T1000 (cell line): ENCODE measurements at places on chromosomes 7 and 10.

- DNase-seq = no peak
These were observed 86.1 kb downstream of the EGFR start for GRCh38 chr7:55104712-55105433.

- DNase-seq = peak; percentile 56
These were observed 107.2 kb upstream of the PPIF start for GRCh38 chr10:79239924-79240581.

DNA sequence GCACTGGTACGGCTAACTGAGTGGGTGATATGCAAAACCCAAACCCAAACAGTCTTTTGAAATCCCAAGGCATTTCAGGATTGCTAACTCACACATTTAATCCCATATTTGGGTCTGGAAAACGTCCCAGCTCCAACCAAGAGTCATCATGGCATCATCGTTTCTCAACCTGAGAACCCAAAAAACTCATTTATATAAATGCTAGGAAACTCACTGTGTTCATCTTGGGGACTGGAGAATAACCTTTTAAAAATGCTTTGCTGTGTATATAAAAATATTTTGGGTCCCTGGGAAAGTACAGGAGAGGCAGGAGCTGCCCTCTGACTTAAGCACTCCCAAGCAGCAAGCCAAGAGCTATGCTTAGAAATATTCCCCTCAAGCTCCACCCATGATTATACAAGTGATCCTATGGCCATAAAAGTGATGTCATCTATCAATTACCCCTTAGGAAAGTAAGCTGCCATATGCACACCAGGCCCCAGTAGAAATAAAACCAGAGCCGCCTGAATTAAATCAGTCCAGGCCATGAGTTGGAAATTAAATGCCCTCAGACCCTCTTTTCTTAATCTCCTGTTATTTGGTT, 352.1 kb downstream of the FRMD4A start:
- DNase-seq = peak; percentile 79

DNA sequence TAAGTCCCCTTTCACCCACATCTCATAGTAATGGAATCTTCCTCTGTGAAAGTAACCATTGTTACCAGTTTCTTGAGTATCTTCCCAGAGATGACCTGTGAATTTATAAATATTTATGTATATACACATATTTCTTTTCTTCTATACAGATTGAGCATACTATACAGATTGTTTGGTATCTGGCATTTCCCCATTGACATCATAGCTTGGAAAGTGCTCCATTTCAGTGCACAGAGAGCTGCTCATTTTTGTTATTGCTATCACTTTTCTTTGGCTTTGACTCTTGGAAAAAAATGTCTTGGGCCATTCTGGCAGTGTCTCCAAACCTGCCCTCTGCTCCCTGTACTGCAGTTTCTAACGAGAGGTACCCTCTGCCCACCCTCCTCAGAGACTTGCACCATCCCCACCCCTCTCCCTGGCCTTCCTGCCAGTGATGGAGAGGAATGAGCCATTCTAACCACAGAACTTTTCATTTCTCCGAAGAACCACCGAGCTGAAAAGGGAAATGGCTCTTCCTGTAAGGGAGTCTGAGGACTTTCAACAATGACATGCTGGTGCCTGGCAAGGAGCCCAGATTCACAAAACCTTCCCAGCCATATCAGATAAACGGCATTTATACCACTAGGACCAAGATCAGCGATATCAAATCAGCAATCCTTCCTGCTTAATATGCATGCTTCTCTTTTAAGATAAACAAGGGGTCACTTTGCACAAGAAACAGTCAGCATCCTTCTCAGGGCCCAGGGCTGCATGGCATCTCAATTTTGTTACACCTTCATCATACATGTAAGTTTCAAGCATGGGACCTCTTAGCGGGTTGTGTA, 19.7 kb upstream of the CCSER2 start:
- DNase-seq = peak; percentile 35

GRCh38 chr10:60845038-60845437, 66.8 kb downstream of the CDK1 start:
- DNase-seq = no peak

- no peak for DNase-seq
These were observed 5.3 kb downstream of the PITX3 start for GRCh38 chr10:102236006-102236405.

DNA sequence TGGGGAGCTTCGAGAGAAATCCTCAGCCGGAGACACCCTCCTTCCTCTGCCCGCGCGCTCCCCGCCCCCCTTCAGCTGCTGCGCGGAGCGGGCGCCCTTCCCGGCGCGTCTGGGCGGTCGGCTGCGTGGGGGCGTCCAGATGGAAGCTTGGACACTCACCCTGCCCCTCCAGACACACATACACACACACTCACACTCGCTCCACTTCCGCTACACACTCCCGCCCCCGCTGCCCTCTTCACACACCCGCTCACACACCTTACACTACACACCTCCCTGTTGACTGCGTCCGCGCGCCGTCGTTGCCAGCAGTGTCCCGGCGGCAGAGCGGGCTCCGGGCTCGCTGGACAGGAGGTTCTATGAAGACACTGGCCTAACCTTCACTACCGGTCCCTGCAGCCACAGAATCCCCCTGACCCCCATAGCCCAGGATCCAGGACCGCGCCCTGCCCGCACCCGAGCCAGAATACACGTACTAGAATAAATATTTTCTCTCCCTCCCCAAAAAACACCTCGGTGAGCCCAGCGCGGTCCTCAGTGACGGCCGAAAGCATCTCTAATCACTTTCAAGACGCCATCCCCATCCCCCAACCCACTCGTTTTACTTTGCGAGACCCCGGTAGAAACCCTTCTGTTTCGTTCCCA, 1.1 kb upstream of the EGR2 start:
- DNase-seq = no peak

DNA sequence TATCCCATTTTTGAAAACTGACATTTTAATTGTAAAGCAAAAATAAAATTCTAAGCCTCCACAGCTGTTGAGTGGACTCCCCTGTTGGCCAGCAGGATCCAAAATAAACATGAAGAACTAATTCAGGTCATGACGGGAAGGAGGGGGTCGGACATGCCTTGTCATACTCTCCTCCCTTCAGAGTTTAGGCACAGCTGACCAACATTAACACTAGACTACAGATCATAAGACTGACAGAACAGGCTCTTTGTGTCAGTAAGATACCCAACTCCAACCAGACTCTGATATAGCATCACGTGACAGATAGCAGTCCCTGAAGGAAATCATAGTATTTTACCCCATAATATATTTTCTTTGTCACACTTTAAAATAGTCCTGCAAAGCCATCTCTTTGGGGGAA, 20.9 kb upstream of the ZNF12 start:
- DNase-seq = no peak

DNA sequence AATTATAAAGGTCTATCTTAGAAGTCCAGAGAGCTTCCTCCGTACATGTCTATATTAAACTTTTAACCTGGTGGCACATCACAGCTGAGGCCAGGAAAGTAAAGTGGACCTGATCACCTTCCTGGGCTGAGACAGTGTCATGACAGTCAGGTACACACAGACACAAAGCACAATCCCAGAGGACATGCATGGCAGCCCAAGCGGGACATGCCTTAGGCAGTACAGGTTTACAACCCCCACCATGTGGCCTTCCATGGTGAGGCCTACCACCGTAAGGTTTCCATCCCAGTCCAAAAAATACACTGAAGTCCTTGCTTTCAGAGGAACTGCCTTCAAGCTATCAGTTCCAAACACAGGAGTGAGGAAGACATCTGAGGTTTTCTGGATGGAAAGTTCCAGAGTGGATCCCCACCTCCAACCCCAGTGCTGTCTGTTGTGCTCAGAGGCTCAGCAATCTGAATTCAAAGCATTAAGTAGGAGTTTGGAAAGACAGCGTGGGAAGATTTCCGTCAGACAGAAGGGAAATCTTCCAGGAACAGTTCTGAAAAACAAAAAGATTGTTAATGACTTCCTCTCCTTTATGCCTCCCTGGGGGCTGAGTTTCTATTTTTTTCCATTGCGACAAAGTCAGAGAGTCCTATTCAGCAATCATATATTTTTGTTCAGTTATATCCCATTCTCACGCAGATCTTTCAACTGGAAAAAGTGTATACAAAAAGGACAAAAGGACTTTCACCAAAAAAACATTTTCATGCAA, 20.1 kb downstream of the IFIT3 start:
- DNase-seq = no peak

DNA sequence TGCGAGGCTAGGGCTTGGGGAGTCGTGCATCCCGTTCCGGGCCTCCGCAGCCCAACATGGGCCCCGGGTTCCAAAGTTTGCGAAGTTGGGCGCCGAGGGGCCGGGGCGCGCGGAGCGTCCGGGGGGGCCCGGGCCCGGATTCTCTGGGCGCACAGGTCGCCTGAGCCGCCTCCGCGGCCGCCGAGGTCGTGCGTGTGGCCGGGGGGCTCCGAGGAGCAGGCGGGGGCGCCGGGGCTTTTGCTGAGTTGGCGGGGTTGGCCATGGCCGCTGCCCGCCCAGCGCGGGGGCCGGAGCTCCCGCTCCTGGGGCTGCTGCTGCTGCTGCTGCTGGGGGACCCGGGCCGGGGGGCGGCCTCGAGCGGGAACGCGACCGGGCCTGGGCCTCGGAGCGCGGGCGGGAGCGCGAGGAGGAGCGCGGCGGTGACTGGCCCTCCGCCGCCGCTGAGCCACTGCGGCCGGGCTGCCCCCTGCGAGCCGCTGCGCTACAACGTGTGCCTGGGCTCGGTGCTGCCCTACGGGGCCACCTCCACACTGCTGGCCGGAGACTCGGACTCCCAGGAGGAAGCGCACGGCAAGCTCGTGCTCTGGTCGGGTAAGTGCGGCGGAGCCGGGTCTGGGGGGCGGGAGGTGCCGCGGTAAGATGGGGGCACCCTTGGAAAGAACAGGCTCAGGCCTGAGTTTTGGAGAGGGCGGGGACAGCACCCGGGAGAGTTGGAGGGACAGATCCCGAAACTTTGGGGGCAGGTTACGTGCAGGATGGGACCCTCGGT, 643 bp downstream of the SMO start:
- no peak for DNase-seq

- no peak for DNase-seq
These were observed 84.8 kb downstream of the ETV1 start for GRCh38 chr7:13904689-13905088.

DNA sequence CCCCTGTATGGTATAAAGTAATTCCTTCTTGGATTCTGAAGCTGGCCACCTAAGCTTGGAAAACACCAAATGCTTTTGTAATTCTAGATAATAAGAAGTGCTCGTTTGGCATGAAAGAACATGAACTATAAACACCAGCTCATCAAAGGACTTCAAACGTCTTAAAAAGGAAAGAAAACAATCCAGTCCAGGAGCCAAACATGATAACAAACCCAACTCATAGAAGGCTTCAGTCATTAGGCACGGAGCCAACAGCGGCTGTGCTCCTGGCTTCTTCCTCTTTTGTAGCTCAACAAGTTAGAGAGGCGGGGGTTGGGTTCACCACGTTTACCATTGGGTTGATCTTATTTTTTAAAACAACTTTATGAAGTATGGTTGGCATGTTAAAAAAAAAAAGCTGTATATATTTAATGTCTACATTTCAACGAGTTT, 56.4 kb upstream of the ECHDC3 start:
- no peak for DNase-seq

- DNase-seq = peak; percentile 25
These were observed 75.1 kb downstream of the MAD1L1 start for GRCh38 chr7:2157473-2158279.

GRCh38 chr10:97684866-97685394, 2.1 kb downstream of the AVPI1 start:
- no peak for DNase-seq

- DNase-seq = no peak
These were observed 197.5 kb downstream of the PTN start for GRCh38 chr7:137146012-137146455.

GRCh38 chr7:95883217-95883616, 110.9 kb downstream of the DYNC1I1 start:
- DNase-seq = no peak

DNA sequence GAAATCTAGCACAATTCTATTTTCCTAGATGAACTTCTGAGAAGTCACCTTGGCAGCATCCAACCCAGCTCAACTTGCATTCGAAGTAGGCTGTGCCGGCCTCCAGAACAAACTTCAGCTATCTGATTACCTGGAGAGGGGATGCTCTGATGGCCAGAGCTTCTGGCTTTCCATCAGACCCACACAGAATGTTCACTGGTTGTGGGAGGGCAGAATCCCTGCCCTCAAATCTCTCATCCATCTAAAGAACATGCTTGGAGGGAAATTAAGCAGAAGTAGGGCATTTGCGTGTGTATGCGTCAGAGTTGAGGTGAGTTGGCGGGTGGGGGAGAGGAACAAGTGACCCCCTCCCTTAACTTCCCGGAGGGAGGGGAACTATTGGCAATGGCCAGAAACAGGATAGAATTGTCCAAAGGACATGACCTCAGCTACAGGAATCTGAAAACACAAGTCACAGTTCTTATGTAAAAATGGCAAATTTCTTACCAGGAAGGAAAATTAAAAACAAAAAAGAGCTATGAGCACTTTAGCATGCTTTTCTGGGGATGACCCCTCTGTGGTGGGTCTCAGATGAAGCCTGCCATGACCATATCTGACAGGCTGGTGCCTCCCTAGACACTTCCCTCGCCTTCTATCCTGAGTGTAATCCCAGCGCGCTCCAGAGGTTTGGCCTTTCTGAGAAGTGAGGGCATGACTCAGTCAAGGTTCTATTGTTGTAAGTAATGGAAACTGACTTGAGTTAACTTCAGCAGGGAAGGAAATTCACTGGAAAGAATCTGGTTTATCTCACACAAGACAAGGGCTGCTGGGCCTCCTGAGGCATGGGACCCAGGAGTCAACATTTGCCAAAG, 278.8 kb downstream of the RPS24 start:
- no peak for DNase-seq

GRCh38 chr10:677038-677437, 12.4 kb downstream of the DIP2C start:
- no peak for DNase-seq

DNA sequence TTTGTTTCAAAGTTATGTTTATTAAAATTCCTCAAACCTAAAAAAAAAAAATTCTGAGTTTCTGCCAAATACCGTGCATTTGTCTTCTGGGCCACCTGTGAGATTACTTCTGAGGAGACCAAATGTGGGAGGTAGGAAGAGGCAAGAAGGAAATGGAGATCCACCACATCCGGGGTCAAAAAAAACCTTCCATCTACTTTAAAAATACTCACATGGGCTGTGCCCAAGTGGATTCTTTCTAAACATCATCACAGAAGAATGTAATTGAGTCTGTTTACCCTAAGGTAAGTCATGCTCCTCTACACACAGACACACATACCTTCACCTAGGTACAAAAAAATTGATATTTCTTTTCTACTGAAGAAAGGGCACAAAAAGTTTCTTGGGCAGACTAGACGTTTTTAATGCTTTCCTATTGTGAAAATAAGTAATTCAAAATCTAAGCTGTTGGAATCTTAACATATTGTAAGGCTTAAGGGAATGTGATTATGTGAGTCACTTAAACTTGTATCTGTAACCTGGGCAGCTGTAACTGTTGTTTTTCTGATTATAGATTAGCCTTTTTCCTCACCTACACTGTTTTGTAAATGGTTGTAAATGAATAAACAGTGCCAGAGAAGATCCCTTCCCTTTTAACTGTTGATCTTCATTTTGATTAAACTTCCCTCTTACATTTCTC, 19.1 kb upstream of the SPOCK2 start:
- no peak for DNase-seq

- DNase-seq = no peak
These were observed 994 bp upstream of the MAGI2 start for GRCh38 chr7:79454361-79454960.

GRCh38 chr10:12862459-12862858, 139.1 kb downstream of the CCDC3 start:
- DNase-seq = no peak
